ENCODE measurements at places on chromosomes 11 and 22.

GRCh38 chr11:126585774-126586491 lies 230.4 kb downstream of the ST3GAL4 start:
- DNase-seq = peak; percentile 46

DNA sequence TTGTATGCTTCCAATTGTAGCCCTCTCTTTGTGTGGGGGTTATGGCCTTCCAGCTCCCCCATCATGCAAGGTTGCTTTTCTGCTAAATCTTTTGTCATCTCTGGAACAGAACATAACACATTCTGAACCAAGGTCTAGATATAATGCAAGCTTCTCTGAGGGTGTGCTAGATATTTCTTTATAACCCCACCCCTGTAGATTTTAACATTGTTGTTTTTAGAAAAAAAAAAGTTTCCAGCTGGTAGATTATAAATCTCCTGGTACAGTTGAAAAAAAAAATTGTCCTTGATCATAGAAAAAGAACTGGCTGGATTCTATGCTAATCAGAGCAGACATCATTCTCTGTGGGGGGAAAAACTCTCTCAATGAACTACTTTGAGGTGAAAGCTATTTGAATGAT lies 363.3 kb downstream of the METTL15 start:
- DNase-seq = no peak

DNA sequence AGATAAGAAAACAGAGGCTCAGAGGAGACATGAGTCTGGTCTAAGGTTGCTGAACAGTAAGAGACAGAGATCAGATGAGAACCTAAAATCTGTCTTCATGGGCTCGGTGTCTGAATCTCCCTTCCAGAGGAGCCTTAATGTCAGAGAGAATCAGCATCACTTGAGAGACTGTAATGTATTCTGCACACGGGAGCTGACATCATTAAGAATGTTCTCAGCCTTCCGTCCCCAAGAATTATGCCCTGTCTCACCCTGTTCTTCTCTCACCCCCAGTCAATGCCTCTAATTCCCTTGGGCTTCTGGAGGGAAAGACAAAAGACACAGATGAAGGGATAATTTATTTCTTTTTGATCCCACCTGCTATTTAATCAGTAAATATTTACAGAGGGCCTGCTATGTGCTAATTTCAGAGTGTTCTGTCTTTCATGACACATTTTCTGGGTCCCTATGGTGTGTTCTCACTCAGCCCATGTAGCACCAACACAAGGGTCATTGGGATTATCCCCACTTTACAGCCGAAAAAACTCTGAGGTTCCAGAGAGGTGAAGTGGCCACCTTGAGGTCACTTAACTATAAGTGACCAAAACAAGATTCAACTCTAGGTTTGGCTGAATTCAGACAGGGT lies 61.8 kb downstream of the CD82 start:
- DNase-seq = no peak

GRCh38 chr22:29477723-29478318 lies 2.2 kb upstream of the NEFH start:
- no peak for DNase-seq

DNA sequence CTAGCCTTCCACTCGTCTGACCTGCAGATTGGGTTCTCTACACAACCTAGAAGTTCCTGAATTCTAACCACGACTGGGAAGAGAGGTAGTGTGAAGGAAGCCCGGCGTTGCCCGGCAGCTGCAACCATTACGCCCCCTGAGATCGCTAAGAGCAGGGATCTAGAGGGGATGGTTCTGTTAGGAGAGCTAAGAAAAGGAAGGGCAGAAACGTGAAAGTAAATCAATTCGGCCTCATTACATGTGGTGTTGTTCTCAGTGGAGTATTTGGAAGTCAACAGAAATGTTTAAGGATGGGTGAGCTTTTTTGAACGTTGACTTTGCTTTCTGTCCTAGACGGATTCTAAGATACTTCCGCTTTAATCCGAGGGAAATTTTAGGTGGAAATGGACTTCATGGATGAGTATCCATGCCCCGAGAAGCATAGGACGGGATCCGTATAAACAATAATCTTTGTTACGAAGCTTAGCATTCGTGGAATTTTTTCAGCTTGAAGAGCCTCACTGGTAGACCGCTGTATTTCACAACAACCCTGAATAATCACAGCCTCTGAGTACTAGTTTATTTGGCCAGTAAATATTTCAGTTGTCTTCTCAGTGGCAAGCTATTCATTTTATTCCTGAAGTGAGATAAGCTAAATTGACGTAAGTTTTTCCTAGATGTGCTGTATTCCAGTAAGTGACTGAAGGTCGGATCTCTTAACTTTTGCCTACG lies 629 bp downstream of the ATP5MG start:
- DNase-seq = peak; percentile 24

GRCh38 chr11:85355921-85356320 lies 271.2 kb downstream of the DLG2 start:
- DNase-seq = no peak

All from LoVo (cell line).